ENCODE measurements at places on chromosomes 4 and X.

DNA sequence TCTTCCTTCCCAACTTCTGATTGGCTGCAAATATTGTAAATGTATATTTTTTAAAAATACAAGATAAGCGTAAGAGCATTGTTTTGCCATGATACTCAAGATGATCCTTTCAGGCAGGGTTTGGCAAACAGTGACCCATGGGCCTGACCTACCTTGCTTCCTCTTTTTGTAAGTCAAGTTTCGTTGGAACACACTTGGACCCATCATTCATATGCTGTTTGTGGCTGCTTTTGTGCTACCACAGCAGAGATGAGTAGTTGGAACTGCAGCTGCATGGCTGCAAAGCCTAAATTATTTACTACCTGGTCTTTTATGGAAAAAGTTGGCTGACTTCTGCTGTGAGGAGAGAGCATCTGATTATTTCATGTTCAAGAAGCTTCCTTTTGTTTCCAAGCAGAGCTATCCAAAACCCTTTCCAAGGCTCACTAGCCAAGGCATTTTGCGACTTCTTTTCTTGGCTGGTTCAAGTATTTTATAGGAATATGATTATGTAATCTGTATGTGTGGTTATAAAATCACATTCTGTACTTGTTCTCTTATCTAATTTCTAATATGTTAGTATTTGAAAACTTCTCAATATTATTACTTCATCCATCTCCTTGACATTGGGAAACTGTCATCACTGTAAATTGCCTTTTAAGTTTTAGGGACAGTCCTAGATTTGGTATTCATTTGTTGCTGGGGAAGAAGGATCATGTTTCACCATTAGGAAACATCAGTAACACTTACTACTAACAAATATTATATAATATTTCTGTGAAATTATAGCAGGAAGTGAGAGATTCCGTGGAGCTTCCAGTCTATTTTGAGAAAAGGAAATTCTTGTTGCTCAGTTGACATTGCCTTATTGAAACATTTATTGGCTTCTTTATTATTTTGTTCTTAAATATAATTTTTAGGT is 109.2 kb downstream of the ARHGAP10 start:
- no peak for DNase-seq

DNA sequence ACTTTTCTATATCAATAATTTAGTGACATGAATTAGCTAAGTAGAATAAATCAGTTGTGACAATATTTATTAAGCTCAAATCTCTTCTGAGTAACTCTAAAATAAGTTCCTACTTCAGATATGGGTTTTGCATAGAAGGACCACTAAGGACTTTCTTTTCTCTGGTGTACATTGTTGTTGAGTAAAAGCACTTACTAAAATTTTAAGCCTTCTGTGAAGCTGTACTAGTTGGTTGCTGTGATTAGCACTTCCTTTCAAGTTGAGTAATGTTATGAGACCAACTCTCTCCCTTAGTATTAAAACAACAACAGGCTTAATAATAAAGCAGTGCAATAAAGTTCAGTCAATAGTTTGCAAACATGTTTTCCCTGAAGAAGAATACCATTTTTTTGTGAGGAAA is 667.4 kb upstream of the NDST4 start:
- DNase-seq: no peak

GRCh38 chrX:38881727-38882126 is 80.5 kb downstream of the MID1IP1 start:
- DNase-seq: no peak

- no peak for DNase-seq
Observed at GRCh38 chrX:14274691-14275090, 245.0 kb upstream of the GEMIN8 start.

- no peak for DNase-seq
Observed at GRCh38 chr4:47790105-47790504, 47.8 kb downstream of the CORIN start.

DNA sequence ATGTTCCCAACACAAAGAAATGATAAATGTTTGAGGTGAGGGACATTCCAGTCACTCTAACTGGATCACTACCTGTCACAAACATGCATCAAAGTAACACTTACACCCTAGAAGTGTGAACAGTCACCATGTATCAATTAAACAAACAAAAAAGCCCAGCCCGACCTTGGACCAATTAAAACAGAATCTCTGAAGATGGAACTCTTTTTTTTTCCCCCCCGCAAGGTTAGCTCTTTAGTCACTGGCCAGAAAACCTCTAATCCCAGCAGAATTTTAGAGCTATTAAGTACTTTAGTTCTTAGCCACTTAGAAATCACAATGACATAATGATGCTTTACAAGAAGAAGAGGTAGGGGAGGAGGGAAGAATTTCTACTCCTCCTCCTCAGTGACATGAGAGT is 154.5 kb downstream of the PALLD start:
- DNase-seq: no peak
